ENCODE measurements at places on chromosomes 3 and 15. TPM values are rescaled to one million over a fixed set of nuclear protein-coding genes. Genes with fewer than 3 reads are reported as not detected.
A peak's percentile ranks its signal among the peaks of the same experiment; 100 is the strongest.

- no peak for DNase-seq
These were observed 984 bp downstream of the RNU6-1 start for GRCh38 chr15:67838789-67839332.

DNA sequence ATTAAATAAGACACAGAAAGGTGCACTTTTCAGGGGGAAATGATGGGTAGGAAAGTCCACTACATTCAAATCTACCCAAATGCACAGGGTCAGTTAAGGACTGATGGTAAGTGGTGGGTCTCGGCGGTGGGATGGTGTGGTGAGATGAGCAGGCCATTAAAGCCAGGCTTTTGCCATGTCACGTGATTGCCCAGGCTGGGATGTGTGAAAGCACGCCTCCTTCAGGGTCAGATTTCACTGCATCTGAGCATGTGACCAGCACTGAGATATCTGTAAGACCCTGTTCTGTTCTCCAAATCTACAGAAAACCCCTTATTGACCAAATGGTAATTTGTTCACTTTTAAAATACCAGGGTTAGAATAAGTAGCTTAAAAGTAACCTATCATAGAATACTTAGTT lies 301.5 kb downstream of the MEX3B start:
- no peak for DNase-seq

GRCh38 chr15:42273900-42274701 lies 868 bp upstream of the TMEM87A start:
- DNase-seq, result peak; percentile 29

DNA sequence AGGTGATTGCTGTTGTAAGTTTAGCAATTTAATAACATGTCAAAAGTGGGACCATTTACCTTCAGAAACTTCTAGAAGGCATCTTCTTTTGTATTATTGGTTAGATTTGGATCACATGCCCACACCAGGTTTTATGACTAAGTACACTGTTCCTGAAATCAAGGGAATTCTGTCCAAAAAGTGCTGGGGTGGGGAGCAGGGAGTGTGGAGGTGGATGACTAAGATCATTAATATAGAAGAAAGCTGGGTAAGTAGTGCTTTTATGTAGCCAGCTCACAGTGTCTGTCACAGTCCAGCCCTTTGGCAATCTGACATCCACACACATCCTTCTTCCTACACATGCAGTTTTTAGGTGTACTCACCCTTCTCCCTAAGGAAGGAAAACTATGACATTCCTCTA lies 120.0 kb downstream of the TMCO5A start:
- no peak for DNase-seq

- no peak for DNase-seq
These were observed 8.4 kb downstream of the SHF start for GRCh38 chr15:45179221-45179985.

DNA sequence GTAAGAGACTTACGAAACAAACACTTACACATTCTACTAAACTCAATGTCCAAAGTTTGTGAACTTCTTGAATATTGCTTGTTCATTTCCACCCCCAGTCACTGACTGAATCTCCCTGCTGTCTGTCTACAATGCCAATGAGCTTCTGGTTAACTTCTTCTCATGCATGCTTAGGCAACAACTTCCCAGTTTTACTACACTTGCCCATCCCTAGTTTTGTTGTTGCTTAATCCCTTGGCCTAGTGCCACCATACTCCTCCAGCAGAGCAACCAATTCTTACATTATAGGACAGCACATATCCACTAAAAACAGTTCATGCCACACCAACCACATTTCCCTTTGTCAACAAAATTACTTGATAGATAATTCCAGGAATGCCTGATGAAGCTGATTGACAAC lies 40.9 kb upstream of the CCR2 start:
- DNase-seq, result no peak

DNA sequence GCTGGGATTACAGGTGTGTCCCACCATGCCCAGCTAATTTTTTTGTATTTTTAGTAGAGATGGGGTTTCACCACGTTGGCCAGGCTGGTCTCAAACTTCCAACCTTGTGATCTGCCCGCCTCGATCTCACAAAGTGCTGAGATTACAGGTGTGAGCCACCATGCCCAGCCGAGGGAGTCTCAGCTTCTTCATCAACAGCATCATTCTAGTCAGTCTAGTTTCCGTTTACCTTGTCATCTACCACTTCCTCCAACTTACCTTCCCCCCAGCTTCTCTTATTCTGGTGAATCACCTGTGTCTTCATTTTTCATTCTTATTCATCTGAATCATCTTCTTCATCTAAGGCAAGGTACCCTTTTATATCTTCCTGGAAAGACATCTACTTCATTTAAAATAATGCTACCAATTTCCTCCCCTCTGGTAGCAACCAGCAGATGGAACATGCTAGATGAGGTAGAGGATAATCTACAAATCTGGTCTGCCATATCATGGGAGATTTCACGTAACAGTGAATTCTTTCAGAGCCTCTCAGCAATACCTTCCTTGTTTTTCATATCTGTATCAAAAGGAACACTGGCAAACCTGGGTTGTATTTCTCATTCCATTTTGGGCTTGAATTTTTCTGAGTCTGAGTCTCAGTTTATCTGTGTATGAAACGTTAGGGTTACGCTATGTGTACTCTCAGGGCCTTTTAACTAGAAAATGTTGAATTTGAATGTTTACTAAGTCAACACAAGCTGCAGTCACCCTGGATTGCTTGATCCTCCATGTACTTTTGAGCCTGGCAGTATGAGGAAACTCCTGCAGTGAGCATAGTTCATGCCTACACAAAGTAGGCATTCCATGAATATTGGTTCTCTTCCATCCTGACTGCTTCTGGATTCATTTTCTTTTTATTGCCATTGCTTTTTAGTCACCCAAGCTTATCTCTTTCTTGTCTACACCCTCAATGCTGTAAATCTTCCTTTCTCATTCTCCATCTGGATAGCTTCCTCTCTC lies 16.8 kb downstream of the LPP start:
- DNase-seq, result no peak

DNA sequence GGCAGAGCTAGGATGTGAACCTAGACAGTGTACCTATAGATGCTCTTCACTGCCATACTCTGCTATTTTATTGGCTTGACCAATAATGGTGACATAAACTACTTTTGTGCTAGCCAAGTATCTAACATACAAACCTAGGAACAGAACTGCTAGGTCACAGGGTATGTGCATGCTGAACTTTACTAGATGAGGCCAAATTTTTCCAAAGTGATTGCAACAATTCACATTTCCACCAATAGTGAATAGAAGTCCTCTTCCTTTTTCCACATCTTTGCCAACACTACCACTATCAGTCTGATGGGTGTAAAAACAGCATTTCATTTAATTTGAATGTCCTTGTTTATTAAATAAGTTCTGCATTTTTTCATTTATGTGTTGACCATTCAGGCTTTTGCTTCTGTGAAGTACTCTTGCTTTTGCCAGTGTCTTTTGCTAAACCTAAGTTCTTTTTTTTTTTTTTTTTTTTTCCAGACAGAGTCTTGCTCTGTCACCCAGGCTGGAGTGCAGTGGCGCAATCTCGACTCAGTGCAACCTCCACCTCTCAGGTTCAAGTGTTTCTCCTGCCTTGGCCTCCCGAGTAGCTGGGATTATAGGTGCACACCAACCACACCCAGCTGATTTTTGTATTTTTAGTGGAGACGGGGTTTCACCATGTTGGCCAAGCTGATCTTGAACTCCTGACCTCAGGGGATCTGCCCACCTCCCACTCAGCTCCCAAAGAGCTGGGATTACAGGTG lies 54.1 kb downstream of the DCAF1 start:
- DNase-seq, result no peak

Gene PTX3
- polyA plus RNA-seq, result 18.1 TPM

Gene DAPK2
- 6.1 TPM for polyA plus RNA-seq

Gene MAPK6
- 27.8 TPM for polyA plus RNA-seq

Gene C3orf85
- polyA plus RNA-seq, result 14.5 TPM

Gene NECTIN3
- 52.3 TPM for polyA plus RNA-seq
